ENCODE measurements at places on chromosomes 1 and 21.

- no peak for DNase-seq
These were observed 8.1 kb upstream of the INAVA start for GRCh38 chr1:200886594-200886993.

DNA sequence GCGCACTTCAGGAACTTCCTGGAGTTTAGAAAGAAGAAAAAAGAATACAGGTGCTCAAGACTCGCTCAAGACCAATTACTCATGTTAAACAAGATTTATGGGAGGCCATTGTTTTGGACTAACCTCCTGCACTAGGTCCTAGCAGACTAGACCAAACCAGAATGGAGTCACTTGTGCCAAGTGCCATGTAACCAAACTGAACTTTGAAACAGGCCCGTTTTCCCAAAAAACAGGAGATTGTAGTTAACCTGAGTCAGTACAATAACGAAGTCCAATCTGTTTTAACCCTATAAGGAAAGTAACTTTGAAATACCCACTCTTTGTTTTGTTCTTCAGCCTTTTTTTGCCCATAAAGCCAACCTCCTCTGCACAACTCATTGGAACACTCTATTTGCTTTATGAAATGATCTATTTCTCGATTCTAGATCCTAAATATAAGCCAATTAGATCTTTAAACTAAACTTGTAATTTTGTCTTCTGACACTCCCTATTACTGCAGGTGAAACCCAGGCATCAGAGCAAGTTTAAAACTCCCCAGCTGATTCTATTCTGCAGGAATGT lies 695 bp upstream of the NTPCR start:
- DNase-seq, result no peak

DNA sequence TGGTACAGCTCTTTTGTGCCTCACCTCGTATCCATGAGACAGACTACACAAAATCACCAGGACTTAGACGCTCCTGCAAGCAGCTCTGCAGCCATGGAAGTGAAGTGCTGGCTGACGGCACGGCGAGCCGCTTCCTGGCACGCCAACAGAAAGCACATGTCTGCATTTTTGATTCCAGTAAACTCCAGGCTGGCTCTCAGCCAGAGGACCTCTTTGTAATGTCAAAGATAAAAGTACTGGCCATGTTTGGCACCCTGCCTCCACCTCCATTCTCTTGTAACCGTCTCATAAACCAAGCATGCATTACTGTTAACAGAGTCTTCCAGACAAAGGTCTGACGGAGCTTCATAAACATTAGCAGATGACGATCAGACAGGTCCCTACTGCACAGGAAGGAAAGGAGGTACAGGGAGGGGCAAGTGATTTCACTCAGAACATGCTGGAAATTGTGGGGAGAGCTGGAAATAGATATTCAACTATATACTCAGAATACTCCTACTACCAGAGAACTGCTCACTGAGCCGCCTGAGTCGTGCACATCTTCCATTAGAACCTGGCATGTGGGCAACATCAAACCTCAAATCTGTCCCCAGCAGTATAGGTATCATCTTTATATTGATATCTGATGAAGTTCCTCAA lies 632.0 kb downstream of the SMYD3 start:
- DNase-seq, result no peak

DNA sequence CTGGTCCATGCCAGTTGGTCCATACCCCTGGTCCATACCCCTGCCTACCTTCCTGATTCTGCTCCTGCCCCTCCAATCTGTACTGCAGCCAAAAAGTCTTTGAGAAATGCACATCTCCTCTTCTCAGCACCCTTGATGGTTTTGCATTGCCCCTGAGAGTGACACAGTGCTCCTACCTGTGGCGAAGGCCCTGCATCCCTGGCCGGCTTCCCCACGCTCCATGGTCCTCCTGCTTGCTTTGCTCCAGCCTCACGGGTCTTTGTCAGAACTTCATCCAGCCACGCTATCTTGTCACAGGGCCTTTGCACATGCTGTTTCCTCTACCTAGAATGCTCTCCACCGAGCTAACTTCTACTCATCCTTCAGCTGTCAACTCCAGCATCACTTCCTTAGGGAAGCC lies 32.2 kb upstream of the TTC4 start:
- no peak for DNase-seq

- no peak for DNase-seq
These were observed 47.8 kb downstream of the GPR88 start for GRCh38 chr1:100585786-100586185.

GRCh38 chr1:1858382-1859086 lies 32.4 kb downstream of the GNB1 start:
- DNase-seq, result peak; percentile 70

- DNase-seq, result no peak
These were observed 107.1 kb downstream of the SPSB1 start for GRCh38 chr1:9399510-9400424.

DNA sequence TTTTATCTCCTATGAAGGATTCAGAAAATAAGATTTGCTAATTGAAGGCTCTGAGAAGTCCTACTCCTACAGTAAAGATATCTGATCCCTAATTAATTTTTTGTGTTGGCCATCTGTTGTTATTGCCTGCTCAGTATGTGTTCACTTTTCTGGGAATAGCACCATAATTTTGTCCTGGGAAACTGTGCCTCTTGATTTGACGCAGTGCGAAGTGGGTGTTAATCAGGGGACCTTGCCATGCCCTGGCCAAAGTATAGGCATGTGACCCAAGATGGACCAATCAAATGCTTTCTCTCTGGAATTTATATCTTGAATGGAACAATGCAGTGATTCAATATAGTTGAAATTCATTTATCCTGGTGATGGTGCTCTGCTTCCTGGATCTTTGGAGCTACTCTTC lies 30.4 kb upstream of the GNG12 start:
- DNase-seq, result no peak

DNA sequence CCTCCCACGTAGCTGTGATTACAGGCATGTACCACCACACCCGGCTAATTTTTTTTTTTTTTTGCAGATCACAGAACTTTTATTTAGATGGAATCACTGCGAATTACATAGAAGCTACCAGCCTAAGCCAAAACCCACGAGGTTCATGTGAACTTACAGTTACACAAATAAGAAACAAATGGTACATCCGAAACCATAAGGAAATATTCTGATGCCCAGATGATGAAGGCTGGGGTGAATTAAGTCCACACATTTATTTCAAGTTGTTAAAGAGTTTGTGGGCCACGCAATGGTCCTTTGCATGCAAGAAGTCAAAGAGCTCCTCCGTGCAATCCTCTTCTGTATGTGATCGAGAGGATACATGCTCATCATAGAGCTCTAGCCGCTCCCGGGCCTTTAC lies 328 bp downstream of the UQCRHL start:
- DNase-seq, result no peak

DNA sequence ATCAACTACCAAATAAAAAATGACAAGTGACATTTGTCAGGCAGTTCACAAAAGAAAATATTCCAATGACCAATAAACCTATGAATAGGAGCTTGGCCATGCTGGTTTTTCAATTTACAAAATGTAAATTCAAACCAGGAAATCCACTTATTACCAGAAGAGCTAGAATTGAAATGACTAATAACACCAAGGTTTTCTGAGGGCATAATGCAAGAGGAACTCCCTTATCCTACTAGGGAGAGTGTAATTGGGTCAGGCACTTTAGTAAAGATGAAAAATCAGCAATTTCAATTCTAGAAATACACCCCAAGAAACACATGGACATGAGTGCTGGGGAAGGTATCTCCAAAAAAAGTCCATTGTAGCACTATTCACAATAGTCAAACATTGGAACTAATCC lies 16.7 kb upstream of the TIAM1 start:
- DNase-seq, result no peak

DNA sequence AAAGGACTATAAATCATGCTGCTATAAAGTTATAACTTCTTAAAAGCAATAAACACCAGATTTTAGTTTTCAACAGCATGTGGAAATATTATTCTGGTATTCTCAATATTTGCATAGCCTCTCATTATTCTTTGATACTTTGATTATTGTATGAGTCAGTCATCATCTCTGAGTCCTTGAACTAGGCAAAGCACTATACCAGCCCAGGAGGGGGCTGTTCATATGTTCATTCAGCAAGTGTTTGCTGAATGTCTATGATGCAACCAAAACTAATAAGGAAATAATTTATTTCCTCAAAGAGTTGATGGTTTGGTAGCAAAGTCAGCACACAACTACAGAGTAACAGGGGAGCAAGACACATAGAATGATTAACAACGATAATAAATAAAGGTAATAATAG lies 175.6 kb upstream of the C1orf105 start:
- DNase-seq, result no peak

DNA sequence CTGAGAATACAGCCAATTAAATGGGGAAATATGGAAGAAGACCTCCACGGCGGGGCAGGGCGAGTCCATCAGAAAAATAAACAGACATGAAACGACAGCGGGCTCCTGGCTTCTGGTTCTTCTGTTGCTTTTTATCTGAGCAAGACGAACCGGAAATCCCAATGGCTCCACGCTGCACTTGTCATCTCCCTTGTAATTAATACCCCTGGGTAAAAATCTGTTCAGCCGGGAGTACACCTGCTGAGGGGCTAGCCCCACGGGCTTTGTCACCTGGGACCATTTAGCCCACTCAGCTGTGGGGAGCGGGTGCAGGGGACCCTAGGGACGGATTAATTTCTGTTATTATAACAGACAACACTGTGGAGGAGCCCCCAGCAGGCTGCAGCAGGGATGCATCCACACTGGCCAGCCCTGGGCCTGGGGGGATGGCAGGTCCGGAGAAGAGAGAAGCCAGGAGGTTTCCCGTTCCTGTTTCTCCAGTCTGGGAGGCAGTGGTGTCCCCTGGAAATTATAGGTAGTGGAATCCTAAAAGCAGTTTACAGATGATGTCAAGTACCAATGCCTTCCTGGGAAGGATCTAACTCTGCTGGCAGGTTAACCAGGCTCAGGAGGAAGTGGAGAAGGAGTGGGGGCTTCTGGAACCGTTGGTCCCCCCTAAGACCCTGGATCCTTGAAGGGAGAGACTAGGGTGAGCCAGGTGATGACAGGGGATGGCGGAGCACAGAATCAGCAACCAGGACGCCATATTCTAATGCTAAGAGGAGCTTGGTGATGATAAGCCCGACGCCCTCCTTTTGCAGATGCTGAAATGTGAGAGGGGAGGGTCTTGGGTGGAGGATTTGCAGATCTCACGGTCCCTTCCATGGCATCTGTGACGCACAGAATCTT lies 566.1 kb downstream of the PTPRU start:
- DNase-seq, result peak; percentile 10

- no peak for DNase-seq
These were observed 33.5 kb downstream of the MAGI3 start for GRCh38 chr1:113423826-113424225.

- no peak for DNase-seq
These were observed 68.7 kb upstream of the ADGRL2 start for GRCh38 chr1:81731989-81732388.

DNA sequence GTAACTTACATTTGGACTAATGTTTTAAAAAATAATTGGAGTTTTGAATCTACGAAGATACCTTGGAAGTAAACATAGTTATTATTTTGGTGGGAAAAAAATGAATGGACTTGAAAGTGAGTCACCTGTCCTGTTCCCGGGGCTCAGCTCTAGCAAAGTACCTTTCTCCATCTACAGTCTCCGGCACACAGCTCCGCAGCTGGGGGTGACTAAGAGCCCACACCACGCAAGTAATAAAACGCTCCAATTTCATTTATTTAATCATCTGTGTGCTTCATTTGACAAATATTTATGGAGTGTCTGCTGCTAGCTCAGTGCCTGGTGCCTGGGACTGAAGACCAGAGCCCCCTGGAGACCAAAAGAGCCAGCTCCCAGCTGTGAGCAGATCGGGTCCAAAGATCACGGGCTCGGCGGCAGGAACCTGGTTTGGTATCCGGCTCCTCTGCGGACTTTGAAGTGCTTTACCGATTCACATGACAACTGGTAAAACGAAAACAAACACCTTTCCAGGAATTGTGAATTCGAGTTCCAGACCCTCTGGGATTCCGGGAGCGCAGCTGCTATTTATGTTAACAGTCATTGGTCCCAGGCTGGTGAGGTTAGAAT lies 1.7 kb upstream of the RIPK4 start:
- no peak for DNase-seq

GRCh38 chr1:200353232-200353631 lies 56.6 kb downstream of the ZNF281 start:
- DNase-seq, result no peak

- no peak for DNase-seq
These were observed 42.4 kb upstream of the KCNA3 start for GRCh38 chr1:110717179-110717578.

DNA sequence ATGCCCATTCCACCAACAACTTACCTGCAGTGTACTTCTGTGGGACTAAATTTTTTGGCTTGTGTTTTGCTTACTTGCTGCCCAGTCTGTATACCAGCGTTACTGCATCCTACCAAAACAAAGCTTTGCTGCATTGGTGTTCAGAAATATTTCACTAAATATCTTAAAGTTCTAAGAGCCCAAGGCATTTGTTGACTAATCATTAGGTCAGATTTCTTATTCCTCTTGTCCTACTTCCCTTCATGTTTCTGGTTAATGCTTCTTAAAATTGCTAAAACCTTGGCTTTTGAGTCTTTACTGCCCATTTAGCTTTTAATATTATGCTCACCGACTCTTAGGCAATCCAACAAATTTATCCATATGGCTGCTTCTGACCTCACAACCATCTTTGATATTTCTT lies 161.8 kb downstream of the DPYD start:
- no peak for DNase-seq

- DNase-seq, result no peak
These were observed 755.2 kb upstream of the ADAMTS5 start for GRCh38 chr21:27722095-27722494.

GRCh38 chr1:22760455-22760854 lies 49.8 kb downstream of the EPHB2 start:
- no peak for DNase-seq

GRCh38 chr1:26410706-26411623 lies at the start of gene LIN28A:
Gene LIN28A, plus strand, starts transcription at chr1:26410817. Its CDS starts 75 bp downstream, at chr1:26410892.
- no peak for DNase-seq

GRCh38 chr1:229344937-229345684 lies 2.3 kb upstream of the CCSAP start:
- no peak for DNase-seq

DNA sequence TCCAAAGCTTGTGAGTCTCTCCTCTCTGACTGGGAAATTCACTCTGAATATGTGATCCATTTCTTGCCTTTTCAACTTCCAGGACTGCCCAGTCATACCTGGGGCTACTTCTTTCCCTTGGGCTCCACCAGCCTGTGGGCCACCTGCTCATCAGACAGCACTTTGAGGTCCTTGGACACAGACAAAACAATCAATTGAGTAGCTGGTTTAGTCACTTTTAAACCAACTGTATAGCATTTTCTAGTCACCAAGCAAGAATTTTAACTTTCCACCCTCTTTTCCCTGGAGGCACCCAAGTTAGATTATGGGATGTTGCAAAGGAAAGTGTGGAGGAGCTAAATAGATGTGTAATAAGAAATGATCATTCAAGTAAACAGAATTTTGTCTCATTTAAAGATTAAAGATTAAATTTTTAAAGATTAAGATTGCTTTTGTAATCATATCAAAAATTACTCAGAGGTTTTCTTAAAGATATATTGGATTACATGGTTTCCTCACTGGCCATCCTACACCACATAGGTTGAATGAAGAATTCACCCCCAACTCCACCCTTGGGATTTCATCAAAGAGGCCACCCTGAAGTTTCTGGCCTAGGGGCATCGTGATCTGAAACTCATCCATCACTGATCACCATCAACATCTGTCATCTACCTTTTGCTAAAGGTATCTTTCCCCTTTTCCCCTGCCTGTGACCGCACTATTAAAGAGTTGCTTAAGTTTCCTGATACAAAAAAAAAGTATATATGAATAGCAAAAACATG lies 219.2 kb upstream of the NR5A2 start:
- no peak for DNase-seq
